WERI-Rb-1 (cell line): ENCODE measurements at places on chromosomes 13 and 19.
A peak's percentile ranks its signal among the peaks of the same experiment; 100 is the strongest.

- DNase-seq = no peak
Measured at GRCh38 chr13:44112700-44113329, 233.1 kb downstream of the LACC1 start.

DNA sequence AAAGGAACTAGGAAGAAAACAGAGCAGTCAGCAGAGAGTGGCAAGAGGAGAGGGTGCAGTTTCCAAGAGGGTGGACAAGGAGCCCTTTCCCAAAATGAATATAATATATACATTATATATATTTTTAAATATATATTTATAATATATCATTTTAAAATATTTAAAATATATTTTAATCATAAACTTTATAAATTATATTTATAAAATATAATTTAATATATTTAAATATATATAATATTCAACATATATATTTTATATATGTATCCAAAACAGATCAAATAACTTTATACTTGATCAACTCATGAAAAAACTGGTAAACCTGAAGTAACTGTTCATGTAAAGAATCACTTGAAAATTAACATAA is 328.6 kb downstream of the MYO16 start:
- no peak for DNase-seq

GRCh38 chr19:19304186-19304965 is 15.9 kb downstream of the SUGP1 start:
- no peak for DNase-seq

GRCh38 chr19:16398530-16399249 is 73.1 kb downstream of the EPS15L1 start:
- no peak for DNase-seq

DNA sequence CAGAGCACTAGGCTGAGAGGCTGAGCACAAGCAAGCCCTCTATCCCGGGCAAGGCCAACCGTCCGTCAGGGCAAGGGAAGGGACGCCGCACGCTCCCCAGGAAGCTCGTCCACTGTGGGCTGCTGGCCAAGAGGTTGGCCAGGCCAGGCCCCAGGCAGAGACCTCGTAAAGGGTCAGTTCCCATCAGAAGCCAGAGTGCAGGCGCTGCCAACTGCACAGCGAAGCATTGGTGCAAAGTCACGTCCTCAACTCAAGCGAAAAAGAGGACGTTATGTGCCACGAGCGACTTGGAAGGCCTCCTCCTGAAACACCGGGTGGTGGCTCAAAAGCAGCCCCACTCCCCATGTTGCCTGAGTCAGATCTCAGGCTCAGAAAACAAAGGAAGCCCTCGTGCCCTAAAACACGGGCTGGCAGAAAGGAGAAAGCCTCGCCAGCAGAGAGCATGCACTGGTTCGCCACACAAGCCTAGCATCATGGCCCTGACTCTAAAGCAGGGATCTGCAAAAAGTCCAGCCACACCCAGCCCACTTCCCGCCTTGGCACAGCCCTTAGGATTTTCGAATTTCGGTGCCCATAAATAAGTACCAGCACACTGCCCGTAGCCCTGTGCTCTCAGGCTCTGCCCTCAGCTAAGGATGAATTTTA is 4.7 kb downstream of the AKAP8 start:
- no peak for DNase-seq

- no peak for DNase-seq
Measured at GRCh38 chr13:44865722-44866410, 123.4 kb downstream of the NUFIP1 start.

DNA sequence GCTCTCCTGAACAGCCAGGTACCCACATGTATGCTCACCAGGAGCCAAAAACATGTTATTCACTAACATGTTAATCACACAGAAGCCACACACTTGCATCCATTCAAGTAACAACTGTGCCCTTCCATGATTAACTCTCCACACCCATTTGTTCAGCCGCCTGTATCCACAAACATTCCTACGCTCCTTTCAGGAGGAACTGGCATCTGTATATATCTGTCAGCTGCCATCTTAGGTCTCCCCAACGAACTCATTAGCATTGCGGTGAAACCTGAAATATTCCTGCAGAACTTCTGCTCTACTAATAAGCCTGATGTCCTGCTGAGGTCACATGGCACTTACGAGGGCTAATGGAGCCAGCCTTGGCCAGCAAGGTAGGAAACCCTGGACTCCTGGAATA is 33.0 kb downstream of the OLFM2 start:
- no peak for DNase-seq

GRCh38 chr13:77853703-77854102 is 64.9 kb downstream of the EDNRB start:
- DNase-seq = peak; percentile 6

DNA sequence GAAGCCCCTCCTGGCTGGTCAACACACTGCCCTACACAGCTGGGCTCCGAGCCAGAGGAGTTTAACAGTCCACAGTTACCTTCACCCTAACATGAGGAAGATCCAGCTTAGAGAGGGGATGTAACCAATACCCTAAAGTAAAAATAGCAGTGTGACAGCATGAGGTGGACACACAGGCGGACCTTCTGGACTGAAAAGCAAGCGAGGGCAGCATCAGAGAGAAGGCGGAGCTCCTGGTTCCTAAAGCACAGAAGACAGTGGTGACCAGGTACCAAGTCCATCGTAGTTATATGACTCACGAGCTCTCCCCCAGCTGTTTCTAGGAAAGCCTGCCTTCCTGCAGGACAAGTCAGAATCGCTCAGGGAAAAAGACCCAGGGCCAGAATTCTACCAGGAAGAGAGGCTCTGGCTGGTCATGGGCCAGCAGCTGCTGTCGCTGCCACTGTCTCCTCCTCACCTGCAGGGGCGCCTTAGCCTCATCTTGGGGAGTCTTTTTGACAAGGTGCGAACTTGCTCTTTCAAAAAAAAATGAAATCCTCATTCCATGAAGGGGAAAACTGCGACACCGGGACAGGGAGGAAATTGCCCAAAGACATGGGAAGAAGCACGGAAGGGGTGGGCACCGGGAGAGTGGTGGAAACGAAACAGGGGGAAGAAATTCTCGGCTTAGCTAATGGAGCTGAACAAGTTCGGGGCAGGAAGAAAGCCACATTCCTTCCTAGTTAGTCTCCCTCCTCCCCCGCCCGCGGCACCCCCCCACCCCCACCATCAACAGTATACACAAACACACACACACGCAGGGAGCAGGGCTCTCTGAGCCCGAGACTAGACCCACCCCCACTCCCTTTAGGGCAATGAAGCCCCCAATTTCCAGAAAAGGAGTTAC is 1.7 kb downstream of the ELL start:
- peak; percentile 71 for DNase-seq

DNA sequence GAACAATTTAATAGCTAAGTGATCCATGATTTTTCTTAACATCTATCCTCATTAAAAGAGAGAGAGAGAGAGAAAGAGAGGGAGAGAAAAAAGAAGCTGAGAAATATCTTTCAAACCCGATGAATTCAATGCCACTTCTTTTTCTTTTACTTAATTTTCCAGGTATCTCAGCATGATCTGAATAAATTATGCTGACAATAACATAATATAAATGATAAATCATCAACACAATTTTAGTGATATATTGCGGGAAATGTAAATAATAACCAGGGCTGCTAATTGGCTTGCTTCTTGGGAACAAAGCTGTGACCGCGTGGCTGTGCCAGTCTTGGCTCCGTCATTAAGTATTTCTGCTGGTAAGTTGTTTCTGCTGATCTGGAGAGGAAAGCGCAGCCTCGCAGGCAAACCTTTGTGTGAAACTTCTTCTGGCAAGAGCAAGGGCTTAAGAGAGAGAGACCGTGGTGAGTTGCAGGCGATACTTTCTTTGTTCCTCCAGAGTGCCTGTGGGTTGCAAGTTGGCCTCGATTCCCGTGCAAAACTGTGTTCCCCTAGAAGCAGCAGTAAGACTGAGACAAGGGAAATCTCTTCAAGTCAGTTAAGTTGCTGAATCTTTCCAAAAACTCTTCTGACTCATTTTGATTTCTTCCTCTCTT is 489.1 kb upstream of the TSHZ3 start:
- no peak for DNase-seq

DNA sequence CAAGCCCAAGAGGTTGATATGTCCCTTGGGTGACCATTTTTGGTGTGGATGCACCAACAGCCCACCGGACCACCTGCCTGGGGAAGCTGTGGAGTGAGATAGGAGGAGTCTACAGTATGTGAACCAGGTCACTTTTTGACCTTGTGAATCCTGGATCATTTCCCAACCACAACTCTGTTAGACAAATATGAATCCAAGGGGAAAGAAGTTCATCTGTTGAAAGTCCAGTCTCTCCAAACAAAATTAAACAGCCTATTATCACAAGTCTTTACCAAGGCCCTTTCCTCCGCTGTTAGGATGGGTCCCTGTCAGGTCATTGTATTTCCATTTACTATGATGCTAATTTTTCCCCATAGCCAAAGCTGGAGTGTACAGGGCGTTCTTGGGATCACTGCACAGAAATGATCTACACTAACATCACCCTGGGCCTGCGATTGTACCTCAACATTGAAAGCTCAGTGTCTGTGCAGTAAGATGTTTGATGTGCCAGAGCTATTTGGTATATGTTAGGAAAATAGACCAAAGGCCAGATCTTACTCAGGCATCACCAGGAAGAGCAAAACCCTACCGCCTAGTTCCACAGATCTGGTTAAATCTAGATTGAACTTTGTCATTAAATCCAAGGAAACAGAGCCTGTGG is 117.1 kb downstream of the STARD13 start:
- DNase-seq = no peak

- no peak for DNase-seq
Measured at GRCh38 chr19:30020189-30020588, 78.2 kb downstream of the URI1 start.

DNA sequence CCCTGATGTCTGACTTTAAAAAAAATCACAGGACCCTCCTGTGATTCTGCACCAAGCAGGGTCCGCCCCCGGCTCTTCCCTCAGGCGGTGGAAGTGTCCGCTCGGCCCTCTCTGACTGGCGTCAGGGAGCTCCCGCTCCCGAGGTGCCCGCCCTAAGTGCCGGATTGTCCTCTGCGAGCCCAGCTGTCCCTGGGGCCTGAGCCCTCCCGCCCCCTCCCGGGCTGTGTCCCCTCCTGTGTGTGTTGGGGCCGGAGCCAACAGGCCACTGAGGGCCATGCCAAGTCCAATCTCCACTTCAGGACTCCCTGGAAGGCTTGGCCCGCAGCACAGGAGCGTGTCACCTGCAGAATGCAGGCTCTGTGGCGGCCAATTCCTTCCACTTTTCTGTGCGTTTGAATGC is 25.4 kb downstream of the MAP2K2 start:
- no peak for DNase-seq

DNA sequence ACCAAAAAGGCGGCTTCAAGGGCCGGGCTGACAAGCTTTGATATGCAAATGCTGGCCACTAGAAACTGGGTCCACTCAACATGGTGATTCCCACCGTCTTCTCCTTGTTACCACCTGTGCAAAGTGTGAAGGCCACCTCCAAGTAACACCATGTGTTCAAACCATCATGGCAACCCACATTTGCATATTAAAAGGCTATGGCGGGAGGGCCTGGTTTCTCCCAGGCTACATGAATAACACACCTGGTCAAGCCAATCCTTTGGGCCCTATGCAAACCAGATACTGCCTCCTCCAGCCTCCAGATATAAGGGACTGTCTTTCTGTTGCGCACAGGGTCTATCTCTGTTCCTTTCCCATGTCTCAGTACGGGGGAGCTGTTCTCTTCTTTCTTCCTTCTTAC is 36.6 kb upstream of the ZSCAN5A start:
- DNase-seq = no peak

- no peak for DNase-seq
Measured at GRCh38 chr19:16197188-16197621, 506 bp upstream of the AP1M1 start.

- DNase-seq = no peak
Measured at GRCh38 chr19:50378169-50378862, 2.1 kb downstream of the NR1H2 start.

DNA sequence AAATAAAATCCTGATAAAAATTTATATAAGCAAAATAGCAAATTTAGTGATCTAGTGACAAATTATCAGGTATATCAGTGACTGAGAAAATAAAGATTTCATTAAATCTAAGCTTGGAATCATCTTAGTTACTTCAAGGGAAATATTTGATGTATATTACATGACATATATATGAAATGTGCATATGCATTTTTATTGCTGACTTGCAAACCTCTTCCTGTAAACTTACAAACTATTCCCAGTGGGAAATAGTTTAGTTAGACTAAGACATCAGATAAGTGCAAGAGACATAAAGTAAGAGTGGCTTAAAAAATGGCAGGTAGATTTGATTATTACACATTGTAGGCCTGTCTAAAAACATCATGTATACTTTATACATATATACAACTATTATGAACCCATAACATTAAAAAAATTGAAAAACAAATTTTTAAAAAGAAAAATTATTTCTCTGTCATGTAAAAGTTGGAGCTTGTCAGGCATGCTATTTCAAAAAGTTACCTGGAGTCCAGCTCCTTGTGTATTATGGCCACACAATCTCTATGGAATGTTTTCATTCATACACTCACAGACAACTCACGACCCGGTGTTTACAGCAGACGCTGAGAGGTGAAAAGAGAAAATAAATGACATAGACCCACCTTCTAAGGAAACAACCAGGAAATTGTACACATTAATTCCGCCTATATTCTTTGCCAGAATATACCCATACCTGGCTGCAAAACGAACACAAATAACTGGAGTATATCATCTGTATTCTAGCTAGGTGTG is 724.5 kb downstream of the SLITRK6 start:
- DNase-seq = no peak

- no peak for DNase-seq
Measured at GRCh38 chr19:32718286-32718685, 1.3 kb upstream of the TDRD12 start.

DNA sequence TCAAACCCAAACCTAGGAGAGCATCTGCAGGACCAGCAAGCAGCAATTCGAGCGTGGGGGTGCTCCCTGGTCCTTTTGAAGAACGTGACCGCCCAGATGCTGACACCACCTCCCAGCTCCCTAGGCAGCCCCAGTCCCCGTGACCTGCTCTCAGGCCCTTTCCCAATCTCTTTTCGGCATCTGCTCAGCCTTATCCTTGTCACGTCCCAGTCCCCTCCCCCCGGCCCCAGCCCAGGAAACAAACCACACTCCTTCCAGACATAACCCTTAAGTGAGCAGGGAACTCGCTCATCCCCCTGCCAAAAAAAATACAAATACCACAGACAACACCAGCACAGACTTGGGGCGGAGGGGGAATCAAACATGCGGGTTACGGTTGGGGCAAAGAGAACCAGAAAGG is 3.3 kb downstream of the MLLT1 start:
- DNase-seq = peak; percentile 70

- no peak for DNase-seq
Measured at GRCh38 chr19:8457827-8458226, 13.1 kb downstream of the HNRNPM start.

GRCh38 chr19:30864391-30865215 is 484.6 kb downstream of the TSHZ3 start:
- DNase-seq = no peak

DNA sequence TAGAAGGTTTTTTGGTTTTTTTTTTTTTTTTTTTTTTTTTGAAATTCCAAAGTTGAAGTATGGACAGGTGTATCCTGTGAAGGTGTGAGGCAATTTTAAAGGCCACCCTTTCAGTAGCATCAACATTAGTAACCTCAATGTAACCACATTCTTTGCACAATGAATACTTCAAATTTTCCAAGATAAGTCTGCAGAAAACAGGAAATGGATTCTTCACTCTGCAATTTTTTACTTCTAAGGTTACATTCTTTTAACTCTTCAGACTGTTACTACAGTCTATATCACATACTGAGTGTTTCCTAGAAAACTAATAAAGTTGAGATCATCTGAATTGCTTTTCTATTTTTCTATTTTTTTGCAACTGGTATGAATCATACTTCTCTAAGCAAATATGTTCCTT is 569.0 kb upstream of the GPC6 start:
- no peak for DNase-seq

- DNase-seq = no peak
Measured at GRCh38 chr13:48295271-48295670, 8.3 kb upstream of the RB1 start.
